ENCODE measurements at places on chromosomes 7 and 10. TPM values are rescaled to one million over a fixed set of nuclear protein-coding genes. Genes with fewer than 3 reads are reported as not detected.

Gene AKR1C8
- total RNA-seq: not detected

Gene PLAU
- total RNA-seq: 758 TPM

Gene C1QL3
- not detected for total RNA-seq

Gene ZNF503
- 17.6 TPM for total RNA-seq

Gene PIK3AP1
- total RNA-seq: 0.04 TPM

Gene UPK3B
- total RNA-seq: 1.4 TPM

Gene CPED1
- total RNA-seq: 0.23 TPM

Gene SPDYE2
- total RNA-seq: not detected

Gene SDK1
- 1.6 TPM for total RNA-seq

Gene ITPRID1
- total RNA-seq: not detected

Gene ODAD2
- total RNA-seq: 0.23 TPM

Gene TMEM236
- total RNA-seq: 0.04 TPM

Gene PTF1A
- total RNA-seq: not detected

Gene STK31
- total RNA-seq: not detected

Gene SPACDR
- total RNA-seq: not detected

Gene ST8SIA6
- total RNA-seq: not detected

Gene AEBP1
- total RNA-seq: 9.7 TPM

Gene FASTK
- 59.6 TPM for total RNA-seq

All from hair follicular keratinocyte (primary cell).